ENCODE measurements at places on chromosomes 16 and 17.

DNA sequence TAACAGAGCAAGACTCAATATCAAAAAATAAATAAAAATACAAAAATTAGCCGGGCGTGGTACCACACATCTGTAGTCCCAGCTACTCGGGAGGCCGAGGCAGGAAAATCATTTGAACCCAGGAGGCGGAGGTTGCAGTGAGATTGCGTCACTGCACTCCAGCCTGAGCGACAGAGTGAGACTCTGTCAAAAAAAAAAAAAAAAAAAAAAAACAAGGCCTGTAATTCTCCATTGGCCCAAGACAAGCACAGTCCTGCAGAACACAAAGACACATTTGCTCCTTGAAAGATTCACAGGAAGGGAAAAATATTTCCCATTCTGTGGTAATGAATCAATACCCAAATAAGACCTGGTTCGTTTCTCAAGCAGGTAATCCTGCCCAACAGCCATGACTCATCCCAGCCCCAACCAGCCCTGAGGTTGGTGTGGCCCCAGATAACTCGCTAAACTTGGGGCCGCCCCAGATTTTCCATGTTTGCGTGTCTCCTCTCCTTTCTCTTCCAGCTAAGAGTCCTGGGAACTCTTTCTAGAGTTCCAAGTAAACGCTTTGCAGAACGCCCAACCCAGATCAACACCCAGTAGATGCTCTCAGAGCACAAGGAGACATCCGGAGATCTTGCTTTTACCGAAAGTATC lies 40.3 kb upstream of the SNN start:
- DNase-seq, result peak; percentile 87

GRCh38 chr17:75476271-75476671 lies 19.8 kb downstream of the TMEM94 start:
- peak; percentile 77 for DNase-seq

DNA sequence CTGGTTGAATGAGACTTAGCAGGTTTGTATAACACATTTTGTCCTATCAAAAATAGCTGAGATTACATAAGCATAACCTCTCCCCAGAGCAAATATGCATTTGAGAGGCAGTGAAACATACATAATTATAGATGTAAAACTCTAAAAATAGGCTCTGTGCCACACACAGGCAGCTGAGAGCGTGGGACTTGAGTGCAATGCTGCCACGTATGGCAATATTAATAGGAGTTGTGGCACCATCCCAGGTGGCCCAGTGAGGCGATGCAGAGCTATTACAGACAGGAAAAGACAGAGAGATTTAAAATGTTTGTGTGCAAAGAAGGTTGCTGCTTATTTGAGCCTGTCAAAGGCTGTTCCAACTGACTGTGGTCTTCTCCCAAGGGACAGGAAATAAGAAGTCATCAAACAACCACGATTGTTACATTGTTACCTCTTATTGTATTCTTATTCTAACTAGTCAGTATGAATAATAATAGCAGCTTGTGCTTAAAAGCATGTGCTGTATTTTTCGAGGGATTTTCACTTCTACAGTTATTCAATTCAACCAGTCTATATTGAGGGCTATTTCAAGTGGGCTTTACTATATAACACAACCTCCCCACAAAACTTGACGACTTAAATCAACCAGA lies 116.5 kb downstream of the SALL1 start:
- no peak for DNase-seq

- DNase-seq, result peak; percentile 84
Measured at GRCh38 chr17:40443196-40443987, at the start of gene IGFBP4. Gene IGFBP4, plus strand, starts transcription at chr17:40443450. Its CDS starts 286 bp downstream, at chr17:40443736.

- no peak for DNase-seq
Measured at GRCh38 chr17:8628609-8629169, 1.8 kb downstream of the MYH10 start.

GRCh38 chr16:12406926-12407690 lies 396.6 kb downstream of the CPPED1 start:
- peak; percentile 40 for DNase-seq

All from hepatic stellate cell (primary cell).